Urinary bladder (tissue), 4 donors: ENCODE measurements at places on chromosomes 2 and 18. TPM values are rescaled to one million over a fixed set of nuclear protein-coding genes. Genes with fewer than 3 reads are reported as not detected.

DNA sequence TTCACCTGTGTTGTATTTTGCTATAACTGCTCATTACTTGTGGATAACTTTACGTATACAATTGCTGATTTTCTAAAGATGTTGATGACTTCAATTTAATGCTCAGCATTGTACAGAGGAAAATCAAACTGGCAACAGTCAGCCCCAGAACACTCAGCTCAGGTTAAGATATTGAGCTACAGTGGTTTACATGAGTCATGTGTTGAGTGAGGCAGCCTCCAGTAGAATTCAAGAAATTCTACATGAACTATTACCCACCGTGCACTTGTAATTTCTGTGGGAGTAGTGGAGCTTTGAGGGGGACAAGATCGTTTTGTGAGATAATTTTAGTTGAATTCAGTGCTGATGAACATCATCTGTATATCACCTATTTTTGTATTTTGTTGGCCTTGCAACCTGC, 292.3 kb downstream of the ALPK2 start:
- no peak for DNase-seq

DNA sequence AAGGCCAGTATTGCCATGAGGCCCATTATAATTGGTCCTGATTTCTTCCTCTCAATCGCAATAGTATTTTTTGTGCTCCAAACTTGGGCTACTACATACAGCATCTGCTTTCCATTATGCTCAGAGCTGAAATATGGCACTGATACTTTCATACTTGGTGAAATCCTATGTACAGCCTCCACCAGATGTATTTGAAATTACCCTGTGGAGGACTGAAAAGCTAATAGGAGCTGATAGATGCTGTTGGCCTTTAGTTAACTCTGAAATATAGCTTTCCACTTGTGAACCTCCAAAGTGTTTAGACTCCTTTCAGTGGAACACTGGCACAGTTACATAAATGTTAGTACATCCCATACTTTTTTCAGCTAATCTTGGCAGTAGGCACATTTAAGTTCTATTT, 205.7 kb downstream of the NEDD4L start:
- no peak for DNase-seq

- no peak for DNase-seq
Observed at GRCh38 chr2:98377544-98377943, 31.3 kb downstream of the CNGA3 start.

GRCh38 chr18:33584548-33585430, 6.8 kb downstream of the ASXL3 start:
- no peak for DNase-seq

GRCh38 chr2:42598656-42599055, 30.2 kb downstream of the MTA3 start:
- no peak for DNase-seq

GRCh38 chr2:167855211-167855610, 392.2 kb downstream of the STK39 start:
- no peak for DNase-seq

The MYO1B gene
- total RNA-seq = 138 TPM

DNA sequence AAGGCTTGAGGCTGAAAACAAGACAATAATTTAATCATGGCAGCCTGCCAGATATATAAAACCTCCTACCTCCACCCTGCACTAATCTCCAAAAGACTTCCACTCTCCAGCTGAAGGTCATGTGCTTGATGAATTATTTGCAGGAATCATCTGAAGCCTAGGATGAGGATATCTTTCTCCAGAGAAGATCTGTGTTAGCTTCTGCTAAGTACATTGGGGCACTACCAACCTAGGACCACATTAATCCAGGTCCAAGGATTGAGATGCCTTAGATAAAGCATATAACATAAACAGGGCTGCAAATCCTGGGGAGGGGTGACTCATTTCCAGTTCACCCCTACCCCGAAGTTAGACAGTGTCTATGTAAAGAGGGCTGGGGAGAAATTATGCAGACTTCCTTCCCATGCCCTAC, 80.5 kb upstream of the FRZB start:
- no peak for DNase-seq

The IL1RN gene
- 6.7 TPM for total RNA-seq

GRCh38 chr2:206095536-206096332, 9.8 kb upstream of the INO80D start:
- no peak for DNase-seq

The SDC1 gene
- 87.1 TPM for total RNA-seq

- DNase-seq = no peak
Observed at GRCh38 chr18:74949611-74950010, 259.3 kb downstream of the PTGR3 start.

The AQP4 gene
- total RNA-seq = 0.58 TPM

- no peak for DNase-seq
Observed at GRCh38 chr2:143953451-143954030, 566.4 kb downstream of the ZEB2 start.

The G6PC2 gene
- total RNA-seq = not detected

The C1QL2 gene
- not detected for total RNA-seq
